ENCODE measurements at places on chromosomes 2 and 18.

DNA sequence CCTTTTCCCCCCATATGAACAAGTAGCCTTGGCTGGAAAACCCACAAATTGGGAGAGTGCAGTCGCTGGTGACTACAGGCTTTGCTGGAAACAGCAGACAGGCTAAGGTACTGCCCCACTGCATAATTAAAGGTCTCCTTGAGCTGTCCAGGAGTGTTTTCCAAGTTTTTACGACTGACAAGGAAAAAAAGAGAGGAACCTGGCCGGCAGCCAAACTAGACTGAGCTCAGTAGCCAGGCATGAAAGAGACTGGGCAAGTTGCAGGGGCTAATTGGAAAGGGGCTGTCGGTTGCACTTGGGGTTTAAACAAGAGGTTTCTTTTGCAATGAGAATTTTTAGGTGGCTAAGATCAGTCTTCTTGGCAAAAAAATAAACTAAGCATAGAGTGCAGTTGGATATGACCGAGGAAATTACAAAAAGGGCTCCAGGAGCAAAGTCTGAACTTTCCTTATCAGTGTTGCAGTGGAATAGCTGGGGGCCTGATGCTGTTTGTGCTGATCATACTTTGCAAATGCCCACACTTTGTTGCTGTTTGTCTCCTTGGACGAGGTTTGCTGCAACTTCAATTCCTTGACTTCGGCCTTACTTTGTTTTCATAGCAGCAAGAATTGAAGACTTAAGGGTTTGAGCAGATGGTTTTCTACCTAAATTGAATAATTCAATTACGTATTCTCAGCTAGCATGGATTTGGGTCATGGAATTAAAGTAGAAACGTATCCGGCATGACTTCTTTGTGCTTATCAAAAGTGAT lies 2.1 kb downstream of the GULP1 start:
- peaks cover 20% of the 10 kb centered on the region for H3K4me1 ChIP-seq
- peak overlapping the region; percentile 82 for H3K4me3 ChIP-seq
- no peaks in the 10 kb centered on the region for H3K27me3 ChIP-seq
- H3K27ac ChIP-seq: peak overlapping the region; percentile 92
- peak; percentile 90 for DNase-seq

DNA sequence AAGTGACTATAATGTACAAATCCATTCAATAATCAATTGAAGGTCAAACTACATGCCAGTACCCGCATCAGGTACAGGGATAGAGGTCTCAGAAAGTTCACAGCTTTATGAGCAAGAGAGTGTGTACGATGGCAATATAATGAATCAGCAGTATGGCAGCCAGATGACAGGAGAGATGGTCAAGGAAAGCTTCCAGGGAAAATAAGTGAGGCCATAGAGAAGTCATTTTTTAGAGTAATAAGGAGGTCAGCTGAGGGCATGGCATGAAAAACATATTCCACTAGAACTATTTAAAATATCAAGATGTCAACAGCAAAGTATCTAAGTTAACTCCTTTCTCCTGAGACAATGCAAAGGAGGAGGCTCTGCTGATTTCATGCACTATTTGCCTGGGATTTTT lies 108.0 kb downstream of the SLC8A1 start:
- no peaks in the 10 kb centered on the region for H3K36me3 ChIP-seq
- no peak for DNase-seq
- no peak overlapping the region for H3K4me3 ChIP-seq
- H3K27me3 ChIP-seq: no peaks in the 10 kb centered on the region
- no peak overlapping the region for H3K27ac ChIP-seq

DNA sequence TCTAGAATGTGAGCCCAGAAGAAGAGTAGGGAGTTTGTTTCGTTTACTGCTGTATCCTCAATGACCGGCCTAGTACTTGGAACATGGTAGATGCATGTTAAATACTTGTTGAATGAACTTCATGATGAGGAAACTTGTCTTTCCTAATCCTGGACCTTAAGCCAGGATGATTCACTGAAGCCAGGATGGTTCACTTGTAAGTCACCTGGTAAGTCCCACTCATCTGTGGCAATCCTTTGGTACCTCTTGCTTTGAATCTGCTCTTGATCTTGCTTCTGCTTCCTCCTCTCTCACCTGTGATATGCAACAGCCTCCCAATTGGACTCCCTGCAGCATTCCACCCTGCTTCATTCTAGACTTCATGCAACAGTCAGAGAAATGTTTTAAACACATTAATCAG lies 43.6 kb downstream of the QPCT start:
- H3K4me1 ChIP-seq: peaks cover 18% of the 10 kb centered on the region
- no peak overlapping the region for H3K4me3 ChIP-seq
- H3K36me3 ChIP-seq: no peaks in the 10 kb centered on the region
- H3K27ac ChIP-seq: no peak overlapping the region

GRCh38 chr2:43399515-43400264 lies 173.3 kb upstream of the ZFP36L2 start:
- H3K27me3 ChIP-seq: no peaks in the 10 kb centered on the region
- peaks cover 36% of the 10 kb centered on the region for H3K4me1 ChIP-seq
- H3K27ac ChIP-seq: peak overlapping the region; percentile 75
- H3K36me3 ChIP-seq: no peaks in the 10 kb centered on the region

DNA sequence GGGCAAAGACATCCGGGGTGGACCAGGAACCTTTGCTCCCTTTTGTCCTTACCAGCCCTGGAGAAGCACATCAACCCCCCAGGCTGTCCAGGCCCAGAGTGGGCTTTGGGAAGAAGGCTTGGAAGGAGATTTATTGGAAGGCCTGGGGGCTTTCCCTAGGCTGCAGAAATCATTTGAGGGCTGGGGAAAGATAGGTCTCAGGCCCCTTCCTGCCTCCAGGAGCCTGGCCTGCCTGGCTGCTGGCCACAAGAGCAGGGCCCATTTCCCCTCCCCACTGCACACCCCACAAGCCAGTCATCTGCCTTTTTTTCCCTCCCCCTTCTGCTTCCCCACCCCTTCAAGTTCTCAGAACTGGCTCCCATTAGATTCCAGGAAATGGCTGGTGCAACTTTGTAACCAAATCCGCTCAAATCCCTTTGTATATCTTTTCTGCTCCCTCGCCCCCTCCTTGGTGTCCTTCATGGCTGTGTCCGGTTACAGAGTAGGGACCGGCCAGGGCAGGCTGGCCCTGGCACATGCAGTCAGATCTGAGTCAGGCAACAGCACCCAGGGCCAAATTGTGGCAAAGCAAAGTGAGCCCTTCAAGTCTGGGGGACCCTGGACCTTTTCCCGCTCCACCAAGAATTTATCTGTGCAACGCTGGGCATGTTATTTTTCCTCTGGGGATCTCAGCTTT lies 20.8 kb upstream of the TNP1 start:
- peaks cover 15% of the 10 kb centered on the region for H3K4me1 ChIP-seq
- H3K4me3 ChIP-seq: no peak overlapping the region
- no peaks in the 10 kb centered on the region for H3K27me3 ChIP-seq
- H3K27ac ChIP-seq: no peak overlapping the region
- H3K36me3 ChIP-seq: no peaks in the 10 kb centered on the region

GRCh38 chr2:102558463-102558862 lies 60.9 kb upstream of the SLC9A2 start:
- no peaks in the 10 kb centered on the region for H3K36me3 ChIP-seq
- no peaks in the 10 kb centered on the region for H3K4me1 ChIP-seq
- H3K27ac ChIP-seq: no peak overlapping the region
- H3K27me3 ChIP-seq: no peaks in the 10 kb centered on the region
- no peak for DNase-seq

DNA sequence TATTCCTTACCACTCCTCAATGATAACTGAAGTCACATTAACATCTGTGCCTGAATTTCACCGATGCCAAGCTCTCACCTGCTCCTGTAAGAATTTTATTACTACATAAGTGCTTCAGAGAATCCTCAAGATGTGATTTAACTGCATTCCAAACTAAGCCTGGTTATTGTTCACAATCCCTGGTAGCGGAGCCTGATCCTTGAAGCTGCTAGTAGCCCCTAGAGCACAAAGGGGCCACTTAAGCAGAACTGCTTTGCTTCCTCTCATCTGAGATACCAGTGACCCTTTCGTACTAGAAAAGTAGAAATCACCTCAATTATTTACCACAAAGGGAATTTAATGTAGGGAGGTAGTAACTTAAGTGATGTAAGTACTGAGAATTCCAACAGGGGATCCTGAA lies 529.6 kb downstream of the CPS1 start:
- H3K36me3 ChIP-seq: no peaks in the 10 kb centered on the region
- no peak overlapping the region for H3K27ac ChIP-seq
- no peaks in the 10 kb centered on the region for H3K27me3 ChIP-seq
- no peak overlapping the region for H3K4me3 ChIP-seq
- DNase-seq: no peak
- H3K4me1 ChIP-seq: peaks cover 9% of the 10 kb centered on the region

- no peak overlapping the region for H3K27ac ChIP-seq
- no peaks in the 10 kb centered on the region for H3K4me1 ChIP-seq
- H3K4me3 ChIP-seq: no peak overlapping the region
- no peaks in the 10 kb centered on the region for H3K36me3 ChIP-seq
Measured at GRCh38 chr2:31251018-31251417, 17.1 kb downstream of the EHD3 start.

DNA sequence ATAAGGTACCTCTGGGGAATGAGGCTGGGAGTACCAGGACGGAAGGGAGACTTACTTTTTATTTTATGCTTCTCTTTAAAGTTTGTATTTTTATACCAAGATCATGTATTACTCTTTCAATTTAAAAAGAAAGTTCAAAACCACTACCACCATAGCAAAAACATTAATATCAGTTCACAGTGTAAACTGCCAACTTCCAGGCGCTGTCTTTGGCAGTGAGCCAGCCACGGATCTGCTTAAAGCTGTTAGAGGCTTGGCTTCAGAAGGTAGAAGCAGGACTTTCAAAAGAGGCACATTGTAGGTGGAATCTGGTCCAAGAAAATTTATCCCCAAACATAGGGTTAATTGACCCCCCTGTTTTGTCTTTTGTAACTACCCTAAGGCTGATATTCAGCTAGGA lies 74.8 kb downstream of the B3GNT2 start:
- H3K4me3 ChIP-seq: no peak overlapping the region
- peak; percentile 81 for DNase-seq
- H3K36me3 ChIP-seq: no peaks in the 10 kb centered on the region
- peaks cover 10% of the 10 kb centered on the region for H3K4me1 ChIP-seq
- H3K27ac ChIP-seq: no peak overlapping the region
- no peaks in the 10 kb centered on the region for H3K27me3 ChIP-seq

- H3K36me3 ChIP-seq: no peaks in the 10 kb centered on the region
- H3K27me3 ChIP-seq: no peaks in the 10 kb centered on the region
- H3K4me1 ChIP-seq: peaks cover 18% of the 10 kb centered on the region
- H3K27ac ChIP-seq: no peak overlapping the region
- peak; percentile 57 for DNase-seq
Measured at GRCh38 chr2:43030551-43031307, 195.7 kb downstream of the ZFP36L2 start.

GRCh38 chr2:18824325-18824790 lies 235.0 kb upstream of the NT5C1B start:
- peaks cover 4% of the 10 kb centered on the region for H3K4me1 ChIP-seq
- H3K36me3 ChIP-seq: no peaks in the 10 kb centered on the region
- H3K27me3 ChIP-seq: no peaks in the 10 kb centered on the region
- no peak for DNase-seq

Measured in sigmoid colon (tissue), 7 donors.